ENCODE measurements at places on chromosomes 16 and 17.

DNA sequence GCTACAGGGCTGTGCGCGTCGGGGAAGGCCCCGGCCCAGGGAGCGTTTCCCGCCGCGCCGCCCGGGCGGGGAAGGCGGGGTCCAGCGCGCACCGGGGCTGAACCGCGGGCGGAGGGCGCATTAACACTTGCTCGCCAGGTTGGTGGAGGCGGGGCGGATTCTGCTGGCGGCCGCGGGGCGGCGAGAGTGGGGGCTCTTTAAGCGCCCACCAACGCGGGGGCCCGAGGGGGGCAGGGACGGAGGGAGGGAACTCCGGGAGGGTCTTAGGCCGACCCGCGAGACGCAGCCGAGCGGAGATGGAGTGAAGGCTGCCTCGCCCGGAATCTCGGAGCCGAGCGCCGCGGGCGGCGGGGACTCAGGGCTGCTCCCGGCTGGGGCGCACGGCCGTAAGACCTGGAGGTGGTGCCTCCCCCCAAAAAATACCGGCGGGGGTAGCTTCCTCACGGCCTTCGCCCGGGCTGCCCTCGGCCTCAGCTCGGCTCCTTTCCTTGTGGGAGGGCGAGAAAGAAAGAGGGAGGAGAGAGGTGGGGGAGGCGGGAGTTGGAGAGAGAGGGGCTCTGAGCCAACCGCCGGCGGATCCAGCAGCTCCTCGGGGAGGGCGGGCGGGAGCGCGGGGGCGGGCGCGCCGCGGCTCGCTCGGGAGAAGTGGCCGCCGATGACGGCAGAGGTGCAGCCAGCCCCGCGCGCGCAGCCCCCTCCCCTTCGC lies 415 bp upstream of the FOXF1 start:
- no peak for DNase-seq

DNA sequence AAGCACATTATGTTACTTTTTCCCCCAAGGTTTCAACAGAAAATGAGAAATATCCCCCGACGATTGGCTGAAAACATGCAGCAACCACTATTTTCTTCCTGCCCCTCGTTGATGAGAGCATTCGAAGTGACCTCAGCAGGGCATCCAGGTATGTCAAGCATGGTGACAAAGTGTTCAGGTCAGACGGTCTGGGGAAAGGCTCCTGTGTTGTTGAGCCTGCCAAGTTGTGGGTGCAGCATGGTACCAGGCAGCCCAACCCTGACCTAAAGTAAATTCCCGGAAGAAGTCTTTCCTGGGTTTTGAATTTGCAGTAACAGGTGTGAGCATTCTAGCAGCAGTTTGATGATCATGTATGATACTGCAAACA lies 51.7 kb upstream of the SEC14L1 start:
- DNase-seq, result no peak

DNA sequence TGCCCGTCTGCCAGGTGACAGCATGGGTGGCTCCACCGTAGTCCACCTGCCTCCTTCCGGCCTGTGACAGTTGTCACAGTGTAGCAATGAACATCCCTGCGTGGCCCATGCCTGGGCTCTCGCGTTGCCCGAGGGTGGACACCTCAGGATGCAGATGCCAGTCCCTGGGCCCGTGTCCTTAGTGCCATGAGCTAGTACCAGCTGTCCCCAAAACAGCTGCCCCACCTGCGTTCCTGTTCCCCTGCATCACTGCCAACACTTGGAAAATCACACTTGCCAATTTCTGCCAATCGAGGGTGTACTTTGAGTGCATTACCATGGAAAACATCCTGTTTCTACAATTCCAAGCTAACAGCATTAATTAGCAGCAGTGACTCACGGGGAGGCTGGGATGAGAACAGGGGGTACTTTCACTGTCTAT lies 9.0 kb upstream of the C16orf95 start:
- no peak for DNase-seq

GRCh38 chr17:15194859-15195277 lies 70.3 kb downstream of the PMP22 start:
- no peak for DNase-seq

GRCh38 chr16:58948244-58948643 lies 214.1 kb upstream of the GOT2 start:
- DNase-seq, result no peak

GRCh38 chr17:51154176-51154575 lies 817 bp downstream of the NME1 start:
- DNase-seq, result no peak

GRCh38 chr17:57486882-57487301 lies 230.6 kb downstream of the MSI2 start:
- no peak for DNase-seq

DNA sequence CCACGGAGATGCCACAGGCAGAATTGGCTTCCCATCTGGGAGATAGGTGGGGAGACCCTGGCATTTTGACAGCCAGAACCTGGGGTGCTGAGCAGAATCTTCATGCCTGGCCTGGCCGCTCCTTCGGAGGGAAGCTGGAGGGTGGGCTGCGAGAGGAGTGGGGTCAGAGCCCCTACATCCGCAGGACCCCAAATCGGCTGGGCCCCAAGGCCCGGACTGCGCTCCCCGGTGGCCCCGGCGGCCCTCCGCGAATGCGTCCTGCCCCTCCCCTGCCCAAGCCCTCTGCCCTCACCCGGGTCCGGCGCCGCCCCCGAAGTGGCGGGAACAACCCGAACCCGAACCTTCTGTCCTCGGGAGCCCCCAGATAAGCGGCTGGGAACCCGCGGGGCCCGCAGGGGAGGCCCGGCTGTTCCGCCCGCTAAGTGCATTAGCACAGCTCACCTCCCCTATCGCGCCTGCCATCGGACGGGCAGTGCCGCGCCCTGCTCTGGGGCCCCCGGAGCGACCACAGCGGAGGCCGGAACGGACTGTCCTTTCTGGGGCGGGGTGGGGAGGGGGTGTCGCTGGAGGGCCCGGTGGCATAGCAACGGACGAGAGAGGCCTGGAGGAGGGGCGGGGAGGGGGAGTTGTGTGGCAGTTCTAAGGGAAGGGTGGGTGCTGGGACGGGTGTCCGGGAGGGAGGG lies 850 bp upstream of the PNMT start:
- DNase-seq, result no peak

- DNase-seq, result no peak
Observed at GRCh38 chr16:4026854-4027253, 89.4 kb downstream of the ADCY9 start.

Measured in HT1080 (cell line).